ENCODE measurements at places on chromosomes 13 and 19.

GRCh38 chr13:77338961-77339401 lies 12.1 kb upstream of the MYCBP2 start:
- DNase-seq = no peak

DNA sequence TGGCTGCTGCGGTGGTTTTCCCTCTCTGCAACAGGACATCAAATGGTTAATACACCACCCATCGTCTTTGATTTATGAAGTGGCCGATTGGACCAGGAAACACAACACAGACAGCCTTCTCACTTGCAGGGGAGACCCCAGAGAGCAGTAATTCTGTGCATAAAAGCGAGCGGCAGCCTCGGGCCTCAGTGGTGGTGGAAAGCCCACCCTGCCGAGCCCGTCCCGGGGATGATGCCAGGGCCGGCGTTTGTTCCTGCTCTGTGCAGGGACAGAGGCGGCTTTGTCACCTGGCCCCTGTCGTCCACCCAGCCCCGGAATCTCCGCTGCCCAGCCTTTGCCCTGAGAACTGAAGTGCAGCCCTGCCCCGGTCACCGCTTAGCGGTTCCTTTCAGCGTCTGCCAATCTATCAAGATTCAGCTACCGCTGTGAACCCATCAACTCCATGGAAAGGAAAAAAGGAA lies 184.4 kb downstream of the TSHZ3 start:
- DNase-seq = no peak

DNA sequence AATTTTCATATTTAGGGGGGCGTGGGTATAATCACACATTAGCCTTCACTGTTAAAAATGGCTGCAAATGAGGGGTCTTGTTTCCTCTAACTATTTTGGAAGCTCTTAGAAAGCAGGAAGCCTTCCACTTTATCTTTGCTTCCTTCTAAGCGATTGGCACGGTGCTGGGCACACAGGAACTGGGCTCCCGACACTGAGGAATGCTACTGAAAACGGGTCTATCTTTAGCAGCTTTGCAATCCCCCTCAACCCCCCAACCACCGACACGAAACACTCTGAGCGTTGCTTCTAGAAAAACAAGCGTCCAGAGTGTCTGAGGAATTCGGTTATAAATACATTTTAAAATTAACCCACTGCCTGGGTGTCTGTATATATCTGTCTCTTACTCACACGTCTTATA lies 143.6 kb downstream of the CACNA1A start:
- no peak for DNase-seq

DNA sequence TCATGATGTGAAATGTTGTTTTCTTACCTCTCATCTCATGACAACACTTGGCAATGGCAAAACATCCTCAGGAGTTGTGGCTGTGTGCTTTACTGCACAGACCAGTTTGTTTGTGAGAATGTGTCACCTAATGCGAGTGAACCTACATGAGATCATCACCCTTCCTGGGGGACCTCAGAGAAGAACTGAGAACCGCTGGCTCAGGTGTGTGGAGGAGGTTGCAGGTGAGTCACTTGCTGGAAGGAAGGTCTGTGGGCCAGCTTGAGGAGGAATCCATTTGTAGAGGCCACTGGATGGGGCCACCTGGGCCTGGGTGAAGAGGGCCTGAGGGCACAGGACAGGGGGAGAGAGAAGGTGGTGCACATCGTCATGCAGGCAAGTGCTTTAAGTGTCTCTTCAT lies 3.0 kb upstream of the CEACAM1 start:
- DNase-seq = no peak

DNA sequence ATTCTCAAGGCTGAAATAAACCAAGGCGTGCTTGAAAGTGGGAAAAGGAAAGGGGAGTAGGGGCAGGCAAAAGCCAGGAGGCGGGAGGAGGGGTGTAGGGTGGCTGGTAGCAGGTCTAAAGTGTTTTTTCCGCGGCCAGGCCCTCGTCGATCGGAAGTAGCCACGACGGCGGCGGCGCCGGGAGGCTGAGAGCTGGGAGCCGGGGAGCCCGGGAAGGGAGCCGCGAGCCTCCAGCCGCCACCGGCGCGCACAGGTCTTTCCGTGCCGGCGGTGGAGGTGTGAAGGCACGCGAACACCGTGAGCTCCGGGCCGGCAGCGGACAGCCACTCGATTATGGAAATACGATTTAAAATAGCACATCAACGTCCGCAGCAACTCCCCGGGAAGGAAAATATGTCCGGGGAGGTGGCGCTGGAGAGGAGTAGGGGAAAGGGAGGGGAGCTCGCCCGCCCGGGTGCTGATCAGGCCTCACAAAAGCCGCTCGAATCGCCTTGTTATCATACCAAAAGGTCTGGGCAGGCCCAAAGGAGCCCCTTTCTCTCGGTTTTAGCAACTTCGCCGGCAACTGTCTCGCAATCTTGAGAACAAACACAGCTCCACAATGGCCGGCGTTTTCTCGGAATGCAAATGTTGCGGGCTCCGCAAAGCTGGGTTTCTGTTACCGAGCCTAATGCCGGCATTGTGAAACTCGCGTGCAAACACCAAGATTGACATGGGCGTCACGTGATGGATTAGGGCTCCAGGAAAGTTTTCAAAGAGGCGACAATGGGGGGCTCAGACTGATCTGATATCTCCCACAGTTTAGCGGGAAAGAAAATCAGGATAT lies 2.9 kb upstream of the PCDH8 start:
- no peak for DNase-seq

GRCh38 chr13:107713314-107713713 lies 502.0 kb downstream of the LIG4 start:
- DNase-seq = no peak

DNA sequence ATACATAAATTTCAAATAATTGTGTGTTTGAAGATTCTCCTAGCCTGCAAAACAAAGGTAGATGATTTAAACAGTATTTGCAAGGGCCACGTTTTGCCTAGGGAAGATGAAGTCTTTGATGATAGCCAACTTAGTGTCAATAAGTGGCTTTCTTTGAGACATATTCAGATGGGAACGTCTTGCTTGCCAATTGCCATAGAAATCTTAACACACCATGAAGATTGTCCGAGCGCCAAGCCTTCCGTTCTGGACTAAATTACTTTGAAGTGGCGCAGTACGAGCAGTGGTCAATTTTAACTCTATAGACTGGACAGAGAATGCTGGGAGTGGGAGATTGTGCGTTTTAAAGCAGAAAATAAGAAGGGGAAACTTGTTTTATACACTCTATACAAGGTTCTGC lies 9.9 kb downstream of the ZIC5 start:
- DNase-seq = no peak

GRCh38 chr13:36354842-36355623 lies 8.8 kb upstream of the SPART start:
- DNase-seq = no peak

GRCh38 chr13:113089693-113090414 lies 15.7 kb upstream of the F7 start:
- DNase-seq = no peak

DNA sequence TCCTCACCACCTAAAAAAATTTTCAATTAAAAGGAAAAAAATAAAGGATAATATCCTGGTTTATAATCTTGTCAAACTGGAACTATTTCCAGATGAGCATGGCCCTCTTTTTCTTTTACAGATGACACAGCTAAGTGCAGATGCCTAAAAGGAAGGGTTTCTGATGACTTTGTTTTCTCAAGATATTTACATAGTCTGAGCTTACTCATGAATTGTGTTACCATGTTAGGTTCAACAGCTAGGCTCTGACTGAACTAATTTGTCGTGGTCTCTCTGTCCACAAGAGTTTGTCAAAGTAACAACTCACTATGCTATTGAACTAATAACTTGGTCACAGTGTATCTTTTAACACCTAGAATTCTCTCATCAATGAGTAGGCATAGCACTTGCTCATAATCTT lies 780.8 kb downstream of the GPC5 start:
- no peak for DNase-seq

DNA sequence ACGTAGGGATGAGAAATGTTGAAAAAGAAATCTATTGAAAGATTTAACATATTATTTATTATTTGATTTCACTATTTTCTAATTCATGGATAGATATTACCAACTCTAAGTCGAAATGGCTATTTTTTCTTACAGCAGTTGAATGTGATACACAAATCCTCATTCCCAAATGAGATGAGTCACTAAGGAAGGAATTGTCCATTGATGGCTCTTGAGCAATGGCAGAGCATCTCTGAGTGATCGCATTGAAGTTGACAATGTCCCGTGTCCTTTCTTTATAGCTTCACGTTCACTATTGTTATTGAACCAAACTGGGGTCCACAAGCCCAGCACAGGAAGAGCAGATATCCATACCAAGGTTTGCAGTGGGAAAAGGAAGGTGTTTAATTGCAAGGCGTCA lies 648.3 kb upstream of the SPRY2 start:
- DNase-seq = no peak

DNA sequence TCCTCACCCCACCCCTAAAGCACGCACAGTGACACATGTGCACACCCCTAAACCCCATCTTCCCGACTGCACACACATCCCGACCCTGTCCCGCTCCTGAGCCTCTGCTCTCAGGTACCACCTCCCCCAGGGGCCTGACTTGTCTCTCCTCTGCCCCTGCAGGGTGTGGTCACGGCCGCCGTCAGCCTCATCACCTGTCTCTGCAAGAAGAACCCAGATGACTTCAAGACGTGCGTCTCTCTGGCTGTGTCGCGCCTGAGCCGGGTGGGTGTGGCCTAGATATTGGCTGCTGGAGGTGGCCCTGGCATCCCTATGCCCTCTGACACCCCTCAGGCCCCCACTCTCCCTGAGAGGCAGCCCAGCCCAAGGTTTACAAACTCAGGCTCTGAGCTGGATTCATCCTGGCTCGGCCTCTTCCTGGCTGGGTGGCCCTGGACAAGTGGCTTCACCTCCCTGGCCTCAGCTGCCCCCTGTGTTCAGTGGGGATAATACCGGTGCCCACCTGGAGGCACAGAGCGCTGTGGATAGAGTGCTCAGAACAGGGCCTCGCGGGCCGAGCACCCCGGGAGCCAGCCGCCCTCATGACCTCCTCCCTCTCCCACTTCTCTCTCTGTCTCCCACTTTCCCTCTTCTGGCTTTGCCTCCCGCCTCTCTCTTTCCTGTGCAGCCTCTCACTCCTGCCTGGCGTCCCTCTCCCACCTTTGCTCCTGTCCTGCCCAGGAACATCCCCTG lies 20.1 kb downstream of the FUZ start:
- DNase-seq = no peak

- DNase-seq = no peak
Measured at GRCh38 chr19:38663156-38663651, 15.8 kb downstream of the ACTN4 start.

GRCh38 chr19:11856596-11857250 lies 8.2 kb downstream of the ZNF439 start:
- DNase-seq = no peak
